ENCODE measurements at places on chromosomes 2 and 18. TPM values are rescaled to one million over a fixed set of nuclear protein-coding genes. Genes with fewer than 3 reads are reported as not detected.

GULP1 gene
- not detected for total RNA-seq

LRATD1 gene
- not detected for total RNA-seq

MAP2 gene
- total RNA-seq, result 0.20 TPM

FARP2 gene
- total RNA-seq, result 17.2 TPM

LAMA1 gene
- total RNA-seq, result not detected

C1QL2 gene
- total RNA-seq, result not detected

FBXO48 gene
- 0.44 TPM for total RNA-seq

STPG4 gene
- not detected for total RNA-seq

PPP1R1C gene
- total RNA-seq, result not detected

FLACC1 gene
- total RNA-seq, result 4.8 TPM

GATA6 gene
- total RNA-seq, result 0.08 TPM

KIAA2012 gene
- not detected for total RNA-seq

TOGARAM2 gene
- 2.3 TPM for total RNA-seq

OTOF gene
- 0.75 TPM for total RNA-seq

PTPRM gene
- 21.9 TPM for total RNA-seq

IL1RN gene
- total RNA-seq, result 0.31 TPM

EPB41L3 gene
- 10.9 TPM for total RNA-seq

POTEJ gene
- not detected for total RNA-seq

IL36B gene
- not detected for total RNA-seq

SULT1C2 gene
- not detected for total RNA-seq

FOXI3 gene
- total RNA-seq, result not detected

ANKRD62 gene
- not detected for total RNA-seq

CASP10 gene
- 13.7 TPM for total RNA-seq

All from CD4-positive, alpha-beta T cell (primary cell).